ENCODE measurements at places on chromosomes 16 and 17.

DNA sequence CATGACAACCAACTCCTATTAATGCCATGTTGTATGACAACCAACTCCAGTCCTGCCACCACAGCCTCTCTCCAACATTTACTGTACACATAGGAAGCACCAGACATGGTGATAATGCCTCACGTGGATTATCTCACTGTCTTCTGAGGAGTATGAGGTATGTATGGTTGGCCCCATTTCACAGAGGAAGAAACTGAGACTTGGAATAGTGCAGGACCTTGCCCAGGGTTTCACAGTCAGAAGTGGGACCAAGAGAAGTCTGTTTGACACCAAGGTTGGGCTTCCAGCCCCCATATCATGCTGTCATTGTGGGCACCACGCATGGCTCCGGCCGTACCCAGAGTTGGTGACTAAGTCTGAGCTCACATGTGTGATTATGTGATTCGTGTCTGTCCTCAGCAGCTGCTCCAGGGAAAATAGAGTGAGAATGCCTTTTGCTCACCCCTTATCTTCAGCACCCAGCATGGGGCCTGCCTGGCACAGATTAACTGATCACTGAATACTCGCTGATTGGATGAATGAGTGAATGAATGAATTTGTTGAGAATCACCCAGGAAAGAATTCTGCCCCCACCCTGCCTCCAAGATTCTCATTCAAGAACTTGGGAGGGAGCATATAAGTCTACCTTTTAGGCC is 204.1 kb upstream of the NLRP1 start:
- DNase-seq, result no peak

DNA sequence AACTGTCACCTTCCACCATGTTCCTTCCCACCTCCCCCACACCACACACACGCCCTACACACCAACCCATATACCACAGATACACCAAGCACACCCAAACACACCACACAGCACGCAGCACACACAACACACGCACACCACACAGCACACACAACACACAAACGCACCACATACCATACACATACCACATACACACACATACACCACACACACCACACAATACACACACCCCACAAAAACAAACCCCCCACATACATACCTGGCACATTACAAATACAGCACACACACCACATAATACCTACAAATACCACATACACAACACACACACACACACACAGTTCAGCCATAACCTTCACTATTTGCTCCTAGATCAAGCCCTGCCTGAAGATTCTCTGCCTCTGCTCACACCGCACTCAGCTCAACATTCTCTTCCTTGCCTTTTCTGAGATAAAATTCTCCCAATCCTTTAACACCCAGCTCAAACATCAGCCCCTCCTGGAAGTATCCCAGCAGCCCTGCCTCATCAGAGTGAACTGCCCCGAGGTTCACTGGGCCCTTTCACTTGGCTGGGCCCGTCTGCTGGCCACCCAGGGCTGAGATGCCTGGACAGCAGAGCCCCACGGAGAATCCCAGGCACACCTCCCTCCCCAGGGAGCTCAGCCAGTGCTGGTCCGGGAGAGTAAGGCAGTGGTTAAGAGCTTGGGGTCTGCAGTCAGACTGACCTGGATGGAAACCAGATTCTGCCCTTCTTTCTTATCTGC is 31.9 kb upstream of the CPNE2 start:
- no peak for DNase-seq

- DNase-seq, result no peak
Measured at GRCh38 chr16:68362262-68362913, 51.6 kb downstream of the PRMT7 start.

DNA sequence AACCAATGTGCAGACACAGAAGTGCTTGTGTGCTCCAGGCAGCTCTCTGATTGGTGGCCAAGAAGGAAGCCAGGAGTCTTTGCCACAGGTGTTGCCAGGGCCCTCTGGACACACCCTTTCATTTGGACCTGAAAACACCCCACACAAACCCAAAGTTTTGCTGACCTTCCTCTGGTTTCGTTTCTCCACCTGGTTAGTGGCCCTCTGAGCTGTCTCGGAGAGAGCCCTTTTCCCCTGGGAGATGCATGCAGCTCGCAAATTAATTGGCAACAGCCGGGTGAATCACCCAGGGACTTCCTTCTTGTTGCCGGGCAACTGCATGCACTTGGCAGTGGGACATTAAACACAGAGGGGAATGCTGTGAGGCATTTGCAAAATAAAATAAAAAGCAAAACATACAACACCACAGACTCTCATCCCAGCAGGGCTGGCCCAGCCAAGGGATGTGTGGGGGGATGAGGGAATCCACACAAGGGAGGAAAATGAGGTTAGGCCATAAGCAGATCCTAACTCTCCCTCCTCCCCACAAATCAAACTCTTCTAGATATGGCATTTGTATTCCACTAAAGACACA is 286.6 kb downstream of the SOX9 start:
- no peak for DNase-seq

DNA sequence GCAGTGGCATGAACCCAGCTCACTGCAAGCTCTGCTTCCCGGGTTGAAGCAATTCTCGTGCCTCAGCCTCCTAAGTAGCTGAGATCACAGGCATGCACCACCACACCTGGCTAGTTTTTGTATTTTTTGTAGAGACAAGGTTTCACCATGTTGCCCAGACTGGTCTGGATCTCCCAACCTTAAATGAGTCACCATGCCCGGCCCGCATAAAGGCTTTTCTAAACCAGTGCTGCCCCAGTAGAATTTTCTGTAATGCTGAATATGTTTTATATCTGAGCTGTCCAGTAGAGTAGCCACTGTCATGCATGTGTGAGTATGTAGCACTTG is 36.9 kb upstream of the WSB1 start:
- no peak for DNase-seq

DNA sequence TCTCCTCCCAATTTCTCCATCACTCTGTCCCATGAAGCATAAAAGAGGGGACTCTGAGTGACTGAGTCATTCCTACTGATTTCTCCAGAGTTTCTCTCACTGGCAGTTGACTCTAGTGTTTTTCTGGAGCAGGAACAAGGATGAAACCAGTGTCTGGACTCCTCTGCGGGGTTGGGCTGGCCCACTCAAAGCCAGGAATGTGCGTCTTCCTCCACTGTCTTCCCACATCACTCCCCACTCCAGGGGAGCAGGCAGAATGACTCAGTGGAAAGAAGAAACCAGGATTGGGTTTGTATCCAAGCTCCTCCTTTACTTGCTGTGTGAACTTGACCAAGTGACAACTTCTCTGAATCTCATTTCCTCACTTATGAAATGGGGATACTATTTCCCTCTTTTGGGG is 497.5 kb upstream of the SALL1 start:
- DNase-seq, result no peak

DNA sequence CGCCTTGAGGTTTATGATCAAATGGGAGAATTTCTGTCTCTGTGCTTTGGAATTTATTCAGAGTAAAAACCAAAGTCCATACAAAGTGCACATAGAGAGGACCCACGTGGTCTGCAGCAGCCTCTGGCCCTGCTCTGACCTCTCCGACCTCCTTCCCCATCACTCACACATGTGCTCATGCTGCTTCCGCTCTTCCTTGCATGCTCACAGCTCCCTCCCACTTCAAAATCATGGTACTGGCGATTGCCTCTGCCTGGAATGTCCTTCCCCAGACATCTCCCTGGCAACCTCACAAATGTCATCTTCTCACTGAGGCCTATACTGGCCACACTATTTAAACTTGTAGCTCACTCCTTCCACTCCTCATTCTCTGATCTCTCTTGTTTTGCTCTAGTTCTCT is 418.0 kb downstream of the CA10 start:
- no peak for DNase-seq

GRCh38 chr16:87466975-87467501 is 25.8 kb downstream of the ZCCHC14 start:
- no peak for DNase-seq

- DNase-seq, result no peak
Measured at GRCh38 chr17:8375738-8376259, 705 bp downstream of the KRABD2 start.

- DNase-seq, result no peak
Measured at GRCh38 chr16:85859818-85860125, 39.2 kb upstream of the IRF8 start.

GRCh38 chr17:47718634-47719405 is 14.2 kb upstream of the TBX21 start:
- DNase-seq, result no peak

DNA sequence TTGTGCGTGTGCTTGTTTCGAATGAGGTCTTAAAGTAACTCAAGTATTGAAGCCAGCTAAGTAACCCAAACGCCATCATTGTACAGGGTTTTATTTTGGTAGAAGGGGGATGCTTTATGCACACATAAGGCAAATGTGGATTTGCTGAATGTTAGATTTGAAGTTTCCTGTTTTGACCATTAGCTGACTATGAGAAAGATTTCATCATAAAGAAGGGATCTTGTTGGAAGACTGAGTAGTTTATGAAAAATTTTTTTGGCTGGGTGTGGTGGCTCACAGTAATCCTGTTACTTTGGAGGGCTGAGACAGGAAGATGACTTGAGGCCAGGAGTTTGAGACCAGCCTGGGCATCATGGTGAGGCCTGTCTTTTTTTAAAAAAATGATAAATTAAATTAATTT is 10.0 kb upstream of the ZFP3 start:
- no peak for DNase-seq

GRCh38 chr16:48555155-48555554 is 54.8 kb downstream of the N4BP1 start:
- no peak for DNase-seq

GRCh38 chr16:4058386-4058785 is 57.9 kb downstream of the ADCY9 start:
- DNase-seq, result no peak

DNA sequence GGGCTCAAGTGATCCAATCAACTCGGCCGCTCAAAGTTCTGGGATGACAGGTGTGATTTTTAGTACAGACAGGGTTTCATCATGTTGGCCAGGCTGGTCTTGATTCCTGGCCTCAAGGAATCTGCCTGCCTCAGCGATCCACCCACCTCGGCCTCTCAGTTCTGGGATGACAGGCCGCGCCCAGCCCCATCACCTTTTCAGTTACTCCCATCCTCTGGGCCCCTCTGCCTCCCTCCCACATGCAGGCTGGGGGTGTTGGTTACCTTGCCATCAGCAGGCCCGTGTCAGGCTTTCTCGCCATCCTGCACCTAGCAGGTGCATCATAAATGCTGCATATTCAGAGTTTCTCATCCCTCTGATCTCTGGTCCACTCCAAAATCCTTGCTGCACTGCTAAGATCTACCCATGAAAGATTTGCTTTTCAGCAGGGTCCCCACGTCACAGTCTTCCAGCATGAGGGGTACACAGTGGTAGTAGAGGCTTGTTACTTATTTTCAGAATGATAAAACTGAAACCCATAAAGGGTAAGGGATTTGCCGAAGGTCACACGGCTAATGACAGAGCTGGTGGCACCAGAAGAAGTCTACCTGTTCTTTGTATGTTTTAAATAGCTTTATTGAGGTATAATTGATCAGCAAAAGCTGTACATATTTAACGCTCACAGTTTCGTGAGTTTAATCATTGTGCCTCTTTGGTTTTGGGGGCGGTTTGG is 16.6 kb downstream of the PMM2 start:
- no peak for DNase-seq

GRCh38 chr16:59210955-59211541 is 476.9 kb upstream of the GOT2 start:
- no peak for DNase-seq

DNA sequence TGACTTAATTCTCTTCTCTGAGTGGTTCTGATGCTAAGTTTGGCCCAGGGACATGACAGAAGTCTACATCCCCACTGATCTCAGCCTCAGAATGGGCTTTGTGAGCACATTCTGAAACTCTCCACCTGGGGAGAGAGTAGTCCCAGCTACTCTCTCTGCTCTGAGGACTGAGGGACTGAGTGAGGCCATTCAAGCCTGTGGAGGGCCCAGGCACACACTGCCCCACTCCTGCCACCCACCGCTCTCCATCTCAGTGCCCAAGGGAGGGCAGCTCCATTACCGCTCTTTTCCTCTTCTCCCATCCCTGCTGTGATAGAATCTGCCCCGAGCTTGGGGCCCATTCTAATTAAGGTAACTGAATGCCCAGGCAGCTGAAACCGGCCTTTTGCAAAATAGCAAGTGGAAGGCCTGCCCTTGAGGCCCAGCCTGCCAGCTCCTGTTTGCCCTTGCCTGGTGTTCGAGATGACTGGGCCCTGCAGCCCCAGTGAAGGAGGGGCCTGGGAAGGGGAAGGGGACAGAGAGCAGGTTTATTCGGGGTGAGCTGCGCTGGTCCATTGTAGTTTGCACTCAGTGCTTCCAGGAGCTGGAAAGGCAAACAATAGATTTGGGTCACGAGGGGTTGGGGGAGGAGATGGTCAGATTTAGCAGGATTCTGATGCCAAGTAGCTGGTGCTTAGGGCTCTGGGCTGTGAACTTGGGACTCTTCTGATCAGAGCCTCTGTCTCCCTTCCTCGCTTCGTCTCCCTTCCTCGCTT is 76.2 kb downstream of the RAB11FIP4 start:
- DNase-seq, result no peak

DNA sequence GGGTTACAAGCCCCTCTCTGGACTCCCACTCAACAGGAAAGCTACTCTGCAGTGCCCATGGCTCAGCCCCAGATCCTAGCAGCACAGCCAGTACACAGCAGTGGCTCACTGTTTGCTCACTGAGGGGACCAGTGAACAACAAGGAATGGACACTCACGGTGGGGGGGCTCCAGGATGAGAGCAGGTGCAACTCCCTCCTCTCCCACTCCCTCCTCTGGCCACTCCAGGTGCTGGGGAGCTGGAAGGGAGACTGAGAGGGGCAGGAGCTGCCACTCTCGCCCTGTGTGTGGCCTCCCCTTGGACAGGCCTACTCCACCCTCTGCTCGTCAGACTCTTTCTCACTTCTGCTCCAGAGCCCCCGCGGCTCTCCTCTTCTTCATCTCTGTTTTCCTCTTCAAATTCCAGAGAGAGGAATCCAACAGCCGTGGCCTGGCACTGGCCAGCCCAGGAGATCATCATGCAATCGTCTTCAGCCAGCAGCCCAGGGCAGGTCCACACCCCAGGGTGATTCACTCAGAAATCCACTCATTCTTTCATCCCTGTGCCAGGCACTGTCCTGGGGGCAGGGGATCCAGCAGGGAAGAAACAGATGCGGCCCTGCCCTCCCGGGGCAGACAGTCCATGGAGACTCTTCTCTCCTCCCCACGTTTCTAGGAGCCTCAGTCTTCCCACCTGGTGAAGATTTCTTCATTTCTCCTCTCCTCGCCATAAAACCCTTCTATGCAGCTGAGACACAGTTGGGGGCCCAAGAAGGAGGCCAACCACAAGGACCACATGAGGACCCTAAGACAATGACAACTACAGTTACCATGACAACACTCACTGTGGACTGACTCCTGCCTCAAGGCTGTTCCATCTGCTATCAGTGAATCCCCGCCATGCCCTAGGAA is 30.7 kb downstream of the CFAP20 start:
- DNase-seq, result no peak

GRCh38 chr16:31131416-31131815 is 4.1 kb downstream of the PRSS8 start:
- no peak for DNase-seq

Measured in activated naive CD8-positive, alpha-beta T cell treated with anti-CD3 and anti-CD28 coated beads for 36 hours (primary cell).